ENCODE measurements at places on chromosomes 6 and 20.

DNA sequence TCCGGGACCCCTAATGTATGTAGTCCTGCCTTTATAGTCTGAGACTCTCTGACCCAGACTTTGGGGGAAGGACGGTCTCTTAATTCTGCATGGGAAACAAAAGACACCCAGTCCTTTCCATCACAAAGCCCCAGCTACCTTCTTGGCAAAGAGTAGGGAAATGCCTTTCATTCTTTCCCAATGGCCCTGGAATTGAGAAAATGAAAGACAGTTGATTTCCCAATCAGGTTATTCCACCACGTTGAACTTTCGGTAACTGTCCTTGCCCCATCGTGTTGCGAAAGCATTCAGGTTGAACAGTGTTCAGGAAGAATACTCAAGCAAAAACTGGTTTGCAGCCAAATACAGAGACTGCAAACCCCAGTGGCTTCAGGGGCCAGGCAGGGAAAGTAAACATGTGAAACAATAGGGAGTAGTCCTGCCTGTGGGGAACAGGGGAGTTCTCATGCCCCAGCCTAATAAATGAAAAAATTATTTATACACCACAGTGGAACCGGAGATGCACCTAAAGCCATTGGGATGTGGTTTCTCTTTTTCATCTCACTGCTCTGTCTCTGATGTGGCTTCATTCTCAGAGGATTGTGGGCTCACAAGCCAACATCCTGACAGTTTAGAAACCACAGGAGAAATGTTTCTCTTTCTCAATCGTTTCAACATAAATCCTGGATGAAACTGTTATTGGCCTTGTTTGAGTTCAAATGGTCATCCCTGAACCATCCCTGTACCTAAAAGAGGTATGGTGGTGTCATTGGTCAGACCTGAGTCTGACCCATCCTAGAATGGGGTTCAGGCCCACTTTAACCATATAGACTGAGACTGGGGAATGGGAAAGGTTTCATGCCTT, 44.2 kb upstream of the SLC9A8 start:
- no peak for DNase-seq

- DNase-seq, result no peak
Measured at GRCh38 chr20:47960769-47961541, 175.7 kb upstream of the SULF2 start.

- peak; percentile 5 for DNase-seq
Measured at GRCh38 chr20:53157443-53158408, 185.6 kb downstream of the TSHZ2 start.

GRCh38 chr20:63635431-63636141, 8.7 kb upstream of the GMEB2 start:
- peak; percentile 90 for DNase-seq

DNA sequence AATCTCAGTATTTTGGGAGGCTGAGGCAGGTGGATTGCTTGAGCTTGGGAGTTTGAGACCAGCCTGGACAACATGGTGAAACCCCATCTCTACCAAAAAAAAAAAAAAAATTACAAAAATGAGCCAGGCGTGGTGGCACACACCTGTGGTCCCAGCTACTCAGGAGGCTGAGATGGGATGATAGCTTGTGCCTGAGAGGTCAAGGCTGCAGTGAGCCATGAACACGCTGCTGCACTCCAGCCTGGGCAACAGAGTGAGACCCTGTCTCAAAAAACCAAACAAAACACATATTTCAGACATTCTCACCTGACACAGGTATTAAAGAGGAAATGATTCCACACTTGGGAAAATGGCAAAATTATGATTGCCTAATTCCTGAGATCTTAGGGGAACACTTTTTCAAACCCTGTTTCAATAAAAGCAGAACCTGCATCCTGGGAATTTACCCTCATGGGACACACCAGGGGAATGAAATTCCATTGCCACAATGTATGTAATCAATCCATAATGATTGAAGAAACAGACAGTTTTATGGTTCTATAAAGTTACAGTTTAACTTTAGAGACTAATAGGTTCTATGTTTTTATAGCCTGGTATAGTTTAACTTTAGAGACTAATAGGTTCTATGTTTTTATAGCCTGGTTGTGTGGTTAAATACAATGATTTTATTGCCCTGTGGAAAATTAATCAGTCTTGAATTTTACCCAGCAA, 29.6 kb upstream of the DNAAF9 start:
- DNase-seq, result no peak

DNA sequence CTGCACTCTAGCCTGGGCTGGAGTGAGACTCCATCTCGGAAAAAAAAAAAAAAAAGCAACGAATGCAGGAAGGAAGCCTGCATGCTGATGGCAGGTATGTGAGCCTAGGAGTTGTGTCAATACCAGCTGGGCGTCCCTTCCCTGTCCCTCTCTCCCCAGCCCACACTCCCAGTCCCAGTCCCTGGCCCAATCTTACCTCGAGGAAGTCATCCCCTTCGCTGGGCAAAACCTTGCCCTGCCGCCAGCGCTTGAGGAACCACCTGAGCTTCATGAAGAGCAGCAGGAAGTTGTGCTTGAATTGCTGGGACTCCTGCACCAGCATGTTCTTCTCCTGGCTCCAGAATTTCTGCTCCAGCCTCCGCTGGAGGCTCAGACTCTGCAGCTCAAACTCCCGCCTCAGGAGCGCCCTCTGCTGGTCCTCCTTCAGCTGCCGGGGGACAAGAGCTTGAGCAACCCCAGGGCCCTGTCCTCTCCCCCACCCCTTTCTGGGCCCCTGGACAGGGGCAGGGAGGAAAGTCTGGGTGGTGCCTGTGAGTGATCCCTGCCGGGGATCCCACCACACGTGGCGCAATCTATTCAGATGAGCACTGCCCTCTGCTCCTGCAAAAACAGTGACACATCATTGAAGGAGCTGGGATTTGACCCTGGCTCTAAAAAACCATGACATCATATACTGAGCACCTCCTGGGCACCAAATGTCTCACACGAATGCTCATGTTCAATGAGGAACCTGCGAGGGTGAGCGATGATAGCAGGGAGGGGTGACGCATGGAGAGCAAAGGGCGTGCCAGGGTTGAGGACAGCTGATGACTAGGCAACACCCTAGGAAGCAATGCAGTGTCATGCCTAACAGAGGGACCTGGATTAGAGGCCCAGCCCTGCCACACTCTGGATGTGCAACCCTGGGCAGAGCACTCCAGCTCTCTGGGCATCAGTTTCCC, 35.0 kb upstream of the DSN1 start:
- DNase-seq, result peak; percentile 53

- DNase-seq, result no peak
Measured at GRCh38 chr6:91098006-91098405, 511.1 kb upstream of the MAP3K7 start.

GRCh38 chr6:43193929-43194328, 11.9 kb downstream of the CUL9 start:
- no peak for DNase-seq

DNA sequence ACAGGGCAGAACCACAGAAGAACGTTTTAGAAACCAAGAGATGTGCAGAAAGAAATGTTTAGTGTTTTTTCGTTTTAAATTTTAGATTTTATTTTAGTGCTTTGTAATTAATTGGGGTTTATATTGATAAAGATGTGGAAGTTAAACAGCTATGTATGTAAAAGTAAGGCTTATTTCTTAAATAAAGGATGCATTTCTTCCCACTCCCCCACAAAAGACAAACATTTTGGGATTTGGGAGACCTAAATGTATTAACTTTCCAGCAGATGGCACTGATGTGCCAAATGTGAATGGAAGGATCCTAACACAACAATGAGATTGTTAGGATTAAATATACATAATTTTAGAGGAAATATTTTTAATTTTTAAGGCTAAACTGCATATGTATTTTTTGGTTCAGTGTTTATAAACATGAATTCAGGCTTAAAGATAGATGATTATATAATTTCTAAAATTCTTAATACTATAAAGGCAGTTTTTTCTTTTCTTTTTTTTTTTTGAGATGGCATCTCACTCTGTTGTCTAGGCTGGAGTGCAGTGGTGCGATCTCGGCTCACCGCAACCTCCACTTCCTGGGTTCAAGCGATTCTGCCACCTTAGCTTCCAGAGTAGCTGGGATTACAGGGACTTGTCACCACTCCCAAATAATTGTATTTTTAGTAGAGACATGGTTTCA, 12.0 kb downstream of the PFDN4 start:
- no peak for DNase-seq

DNA sequence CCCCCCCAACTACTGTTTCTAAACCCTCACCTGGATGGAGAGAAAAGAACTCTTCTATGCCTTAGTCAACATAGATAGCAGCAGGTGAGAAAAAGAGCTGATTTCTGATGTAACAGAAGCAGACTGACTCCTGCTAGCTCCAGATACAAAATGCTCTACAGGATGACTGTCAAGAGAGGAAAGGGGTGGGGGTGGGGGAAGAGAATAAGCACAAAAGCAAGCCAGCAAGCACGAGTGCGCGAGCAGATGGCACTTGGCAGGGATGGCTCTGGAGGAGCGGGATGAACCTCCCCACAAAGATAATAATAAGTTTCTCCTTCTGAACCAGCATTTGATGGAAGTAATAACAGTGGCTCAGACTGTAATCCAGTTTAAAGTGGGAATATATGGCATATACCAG, 45.6 kb upstream of the SPDEF start:
- DNase-seq, result no peak

- no peak for DNase-seq
Measured at GRCh38 chr20:56229812-56230211, 18.7 kb upstream of the MC3R start.

DNA sequence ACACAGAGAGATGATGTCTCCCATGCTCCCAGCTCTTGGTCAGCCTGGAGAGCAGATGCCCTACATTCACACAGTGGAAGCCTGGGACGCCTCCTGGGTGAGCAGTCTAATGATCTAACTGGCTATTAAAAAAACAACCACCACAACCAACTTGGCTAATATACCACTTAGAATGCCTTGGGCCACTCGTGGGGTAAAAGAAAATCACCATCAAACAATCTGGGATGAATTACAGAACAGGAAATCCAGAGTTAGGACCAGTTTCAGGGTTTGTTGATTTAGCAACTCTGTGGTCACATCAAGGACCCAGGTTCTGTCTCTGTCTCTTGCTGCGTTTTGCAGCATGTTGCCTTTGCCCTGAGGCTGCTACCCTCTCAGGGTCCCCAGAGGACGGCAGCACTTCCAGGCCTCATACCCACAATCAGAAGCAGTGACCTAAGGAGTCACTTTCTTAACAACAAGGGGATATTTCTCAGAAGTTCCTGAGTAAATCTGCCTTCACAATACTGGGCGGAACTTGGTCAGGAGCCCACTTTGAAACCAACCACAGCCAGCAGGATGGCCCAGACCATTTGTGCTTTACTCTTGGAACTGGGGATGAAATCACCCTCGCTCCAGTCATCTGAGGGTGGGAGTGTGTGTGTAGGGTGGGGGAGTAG, 118.7 kb downstream of the CLIC5 start:
- no peak for DNase-seq

DNA sequence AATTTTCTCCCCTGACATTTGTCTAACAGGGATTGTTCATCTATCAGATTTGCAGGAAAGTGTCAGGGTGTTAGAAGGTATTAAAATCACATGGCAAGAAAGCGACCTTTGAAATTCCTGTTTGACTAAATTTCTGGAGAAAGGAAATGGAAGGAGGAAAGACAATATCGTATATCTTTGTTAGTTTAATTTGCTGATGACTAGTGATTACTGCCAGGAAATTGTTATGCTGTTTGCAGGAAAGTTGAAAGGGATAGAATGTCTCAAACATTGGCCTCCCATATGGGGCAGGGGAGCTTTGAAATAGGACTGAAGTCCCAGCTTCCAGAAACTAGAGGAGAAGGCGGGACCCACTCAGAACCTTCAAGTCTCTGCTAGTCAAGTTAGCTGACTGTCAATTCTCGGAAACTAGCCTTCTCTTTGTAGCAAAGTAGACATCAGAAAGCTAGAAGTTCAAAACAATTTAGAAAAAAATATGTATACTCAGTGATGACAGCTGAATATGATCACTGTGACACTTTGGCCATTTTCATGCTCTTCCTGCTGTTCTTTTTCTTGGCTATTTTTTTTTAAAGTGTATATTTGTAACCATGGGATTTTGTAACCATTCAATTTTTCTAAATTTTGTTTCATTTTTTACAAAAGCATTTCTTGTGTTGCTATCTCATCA, 53.4 kb upstream of the RALGAPA2 start:
- no peak for DNase-seq

- DNase-seq, result peak; percentile 46
Measured at GRCh38 chr6:29887330-29887818, 55.0 kb upstream of the HLA-A start.

DNA sequence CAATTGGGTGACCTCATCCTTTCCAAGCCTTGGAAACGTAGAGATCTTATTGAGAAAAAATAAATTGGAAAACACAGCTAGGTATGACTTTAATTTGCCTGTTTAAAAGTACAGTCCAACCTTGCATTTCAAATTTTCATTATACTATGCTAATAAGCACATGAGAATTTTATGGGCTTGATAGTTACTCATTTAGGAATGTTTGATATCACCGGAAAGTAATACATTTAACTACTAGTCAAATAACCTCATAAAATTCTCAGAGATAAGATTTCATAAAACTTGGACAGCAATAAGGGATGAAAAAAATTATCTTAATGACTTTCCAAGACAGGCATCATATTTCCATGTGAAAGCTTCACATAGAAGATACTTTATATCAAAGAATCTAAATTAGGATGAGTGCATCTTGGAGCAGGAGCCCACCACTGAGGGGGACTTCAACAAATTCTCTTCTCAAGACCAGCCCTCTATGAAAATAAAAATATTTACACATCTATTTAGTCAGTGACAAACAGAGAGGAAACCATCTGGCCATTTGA, 236.3 kb downstream of the EPHA7 start:
- no peak for DNase-seq

- no peak for DNase-seq
Measured at GRCh38 chr20:22684763-22685443, 100.5 kb upstream of the FOXA2 start.

DNA sequence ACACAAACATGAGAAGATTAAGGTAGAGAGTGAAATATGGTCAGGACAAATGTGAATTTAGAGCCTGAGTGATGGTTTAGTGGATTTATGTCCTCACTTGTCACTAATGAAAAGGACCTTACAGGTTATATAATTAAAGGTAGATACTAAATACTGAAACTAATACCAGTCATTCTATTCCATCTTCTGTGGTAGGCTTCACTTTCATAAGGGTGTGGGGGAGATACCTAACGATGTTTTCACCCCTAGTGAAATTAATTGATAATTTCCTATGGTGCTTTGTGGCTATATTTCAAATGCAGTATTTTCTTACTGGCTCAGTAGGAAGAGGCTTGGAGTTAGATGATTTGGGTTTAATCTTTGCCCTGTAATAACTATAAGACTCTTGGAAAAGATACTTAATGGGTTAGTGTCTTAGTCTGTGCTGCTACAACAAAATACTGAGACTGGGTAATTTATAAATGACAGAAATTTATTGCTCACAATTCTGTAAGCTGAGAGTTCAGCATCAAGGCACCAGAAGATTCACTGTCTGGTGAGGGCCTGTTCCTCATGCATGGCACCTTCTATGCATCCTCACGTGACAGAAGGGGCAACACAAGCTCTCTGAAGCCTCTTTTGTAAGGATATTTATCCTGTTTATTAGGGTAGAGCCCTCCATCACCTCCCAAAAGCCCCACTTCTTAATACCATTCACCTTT, 21.3 kb downstream of the RNF217 start:
- no peak for DNase-seq

GRCh38 chr6:129713806-129714333, 3.9 kb upstream of the ARHGAP18 start:
- DNase-seq, result peak; percentile 46

- no peak for DNase-seq
Measured at GRCh38 chr20:19827818-19828217, 69.8 kb downstream of the RIN2 start.

Data from T-helper 1 cell (primary cell).